ENCODE measurements at places on chromosomes 3 and 15.
A peak's percentile ranks its signal among the peaks of the same experiment; 100 is the strongest.

DNA sequence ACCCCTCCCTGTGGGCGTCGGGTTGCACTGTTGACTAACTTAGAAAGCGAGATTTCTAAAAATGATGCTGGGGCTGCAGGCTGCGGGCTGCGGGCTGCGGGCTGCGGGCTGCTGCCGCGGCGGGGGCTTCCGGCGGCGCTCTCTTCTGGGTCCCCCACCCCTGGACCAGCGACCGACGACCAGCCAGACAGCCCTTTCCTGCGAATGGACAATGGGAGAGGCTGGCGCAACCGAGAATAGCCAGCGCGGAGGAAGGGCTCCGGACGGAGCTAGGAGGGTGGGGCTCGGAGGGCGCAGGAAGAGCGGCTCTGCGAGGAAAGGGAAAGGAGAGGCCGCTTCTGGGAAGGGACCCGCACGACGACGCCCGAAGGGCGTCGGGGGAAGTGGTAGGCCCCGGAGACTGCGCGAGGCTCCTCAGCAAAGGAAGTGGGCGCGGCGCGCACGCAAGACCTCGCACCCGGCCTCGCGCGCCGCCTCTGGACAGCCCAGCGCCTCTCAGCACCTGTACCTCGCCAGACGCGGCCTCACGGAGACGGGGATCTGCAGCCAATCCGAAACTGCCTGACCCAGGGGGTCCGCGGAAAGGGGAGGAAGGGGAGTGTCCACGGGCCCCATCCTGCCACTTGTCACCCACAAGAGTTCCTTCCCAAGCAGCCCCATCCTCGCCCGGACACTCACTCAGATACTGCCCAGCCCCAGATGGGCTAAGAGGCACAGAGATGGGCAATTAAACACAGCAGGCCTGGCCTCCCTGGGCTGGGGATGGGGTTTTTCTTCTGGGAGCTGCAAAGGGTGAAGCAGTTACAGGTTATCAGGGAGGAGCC is 70.7 kb downstream of the SLC12A8 start:
- peak; percentile 14 for DNase-seq

DNA sequence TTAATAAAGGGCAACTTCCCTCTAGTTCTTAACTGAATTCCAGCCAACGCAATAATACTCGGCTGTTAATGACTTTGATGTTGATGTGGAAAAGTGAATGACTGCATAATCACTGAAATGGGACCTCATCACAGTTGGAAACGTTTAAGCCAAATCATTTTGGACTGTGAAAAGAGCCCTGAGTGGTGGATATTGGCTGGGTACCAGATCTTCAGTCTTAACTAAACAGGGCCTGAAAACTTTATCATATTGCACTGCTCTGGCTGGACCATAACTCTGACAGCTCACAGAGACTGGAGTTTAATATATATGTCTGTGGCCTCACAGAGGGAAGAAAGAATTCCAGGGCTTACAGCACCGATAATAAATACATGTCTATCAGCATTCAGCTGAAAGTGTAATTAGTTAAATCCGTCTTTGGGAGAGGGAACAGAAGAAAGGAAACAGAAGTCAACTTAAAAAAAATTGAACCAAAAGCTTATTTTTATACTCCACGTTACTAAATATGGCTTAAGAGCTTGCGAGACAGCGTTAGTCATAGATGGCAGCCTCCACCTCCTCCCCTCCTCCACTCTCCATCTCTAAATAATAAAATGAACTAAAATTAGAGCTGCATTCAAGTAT is 222.3 kb upstream of the CDIN1 start:
- DNase-seq, result no peak

GRCh38 chr3:29978036-29978435 is 628.4 kb upstream of the TGFBR2 start:
- no peak for DNase-seq

GRCh38 chr15:88740356-88740755 is 62.9 kb upstream of the ACAN start:
- no peak for DNase-seq

- no peak for DNase-seq
Measured at GRCh38 chr3:142318331-142318730, 92.9 kb upstream of the GK5 start.

DNA sequence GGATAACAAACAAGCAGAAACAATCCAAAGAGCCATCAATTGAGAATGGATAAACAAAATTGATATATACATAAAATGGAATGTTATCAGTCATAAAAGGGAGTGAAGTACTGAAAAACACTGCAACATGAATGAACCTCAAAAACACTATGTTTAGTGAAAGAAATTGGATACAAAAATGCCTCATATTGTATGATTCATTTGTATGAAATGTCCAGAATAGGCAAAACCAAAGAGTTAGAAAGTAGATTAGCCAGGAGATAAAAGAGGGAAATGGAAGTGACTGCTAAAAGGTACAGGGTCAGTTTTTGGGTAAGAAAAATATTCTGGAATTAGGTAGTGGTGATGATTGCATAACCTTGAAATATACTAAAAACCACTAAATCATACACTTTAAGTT is 9.8 kb upstream of the SLC25A36 start:
- no peak for DNase-seq

- no peak for DNase-seq
Measured at GRCh38 chr3:173273838-173274237, 123.7 kb upstream of the NLGN1 start.

- DNase-seq, result no peak
Measured at GRCh38 chr3:46864061-46864881, 1.0 kb upstream of the MYL3 start.

DNA sequence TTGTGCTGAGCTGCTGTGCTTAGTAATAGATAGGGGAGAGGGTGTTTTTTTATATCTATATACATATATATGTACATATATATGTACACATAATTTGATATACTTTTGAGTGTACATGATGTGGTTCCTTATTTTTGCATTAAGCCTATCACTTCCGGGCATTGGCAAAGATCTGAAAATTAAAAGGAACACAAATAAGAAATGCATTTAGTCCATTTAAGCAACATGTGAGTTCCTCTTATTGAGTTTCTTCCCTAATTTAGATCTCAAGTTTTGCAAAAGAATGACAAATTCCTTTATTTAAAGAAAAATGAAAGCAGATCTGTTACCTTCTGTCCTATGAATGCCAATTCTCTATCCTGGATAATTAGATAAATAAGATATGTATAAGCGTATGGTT is 435.1 kb downstream of the LPP start:
- DNase-seq, result no peak

GRCh38 chr3:8650583-8651416 is 6.2 kb upstream of the SSUH2 start:
- DNase-seq, result no peak

DNA sequence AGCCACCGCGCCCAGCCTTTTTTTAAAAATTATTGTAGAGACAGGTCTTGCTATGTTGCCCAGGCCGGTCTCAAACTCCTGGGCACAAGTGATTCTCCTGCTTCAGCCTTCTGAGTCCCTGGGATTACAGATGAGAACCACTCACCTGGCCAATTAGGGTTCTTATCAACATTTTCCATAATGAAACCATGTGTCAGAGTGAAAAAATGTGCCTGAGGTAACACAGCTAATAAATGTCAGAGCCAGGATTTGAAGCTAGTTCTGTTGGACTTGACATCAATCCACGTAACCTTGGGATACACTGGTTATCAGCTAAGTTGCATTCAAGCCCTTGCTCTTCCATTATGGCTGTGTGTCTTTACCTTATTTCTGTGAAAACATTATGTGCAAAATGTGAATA is 29.1 kb downstream of the CHST14 start:
- DNase-seq, result no peak

Data from effector CD8-positive, alpha-beta T cell (primary cell).